ENCODE measurements at places on chromosomes 2 and 18.

DNA sequence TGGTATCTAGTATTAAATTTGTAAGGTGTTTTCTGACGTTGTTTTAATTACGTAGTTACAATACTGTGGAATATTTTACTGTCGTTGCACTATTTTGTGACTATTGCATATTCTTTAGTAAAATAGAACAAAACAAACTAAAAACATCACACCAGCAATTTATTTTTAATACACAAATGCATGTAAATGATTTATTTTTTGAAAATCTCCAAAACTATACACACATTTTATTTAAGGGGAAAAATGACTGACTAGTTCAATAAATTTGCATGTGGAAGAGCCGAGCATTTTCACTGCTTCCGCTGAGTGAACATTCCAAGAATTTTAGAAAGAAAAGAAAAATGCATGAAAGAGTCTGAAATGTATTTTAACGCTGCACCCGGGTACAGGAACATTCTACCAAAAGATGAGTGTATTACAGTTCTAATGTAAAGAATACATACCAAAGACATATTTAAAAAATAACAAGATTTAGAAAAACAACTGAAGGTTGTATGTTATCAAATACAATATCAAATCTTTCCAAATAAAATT is 257.7 kb downstream of the MEIS1 start:
- no peak for DNase-seq

DNA sequence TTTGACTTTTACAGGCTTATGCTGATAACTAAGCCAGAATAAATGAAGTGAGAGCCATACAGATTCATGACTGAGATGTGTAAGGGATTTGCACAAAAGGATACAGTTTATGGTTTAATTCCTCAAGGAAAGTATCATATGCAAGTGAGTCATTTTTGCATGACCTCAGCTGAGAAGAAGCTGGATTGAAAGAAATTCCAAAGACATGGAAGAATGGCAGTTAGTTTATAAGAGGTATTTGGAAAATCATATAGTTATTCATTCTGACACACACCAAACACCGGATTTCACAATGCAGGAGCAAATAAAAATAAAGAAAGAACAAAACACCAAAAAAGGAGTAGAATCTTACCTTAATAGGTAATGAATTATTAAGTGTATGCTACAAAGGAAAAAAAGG is 83.2 kb upstream of the RND3 start:
- DNase-seq, result no peak

DNA sequence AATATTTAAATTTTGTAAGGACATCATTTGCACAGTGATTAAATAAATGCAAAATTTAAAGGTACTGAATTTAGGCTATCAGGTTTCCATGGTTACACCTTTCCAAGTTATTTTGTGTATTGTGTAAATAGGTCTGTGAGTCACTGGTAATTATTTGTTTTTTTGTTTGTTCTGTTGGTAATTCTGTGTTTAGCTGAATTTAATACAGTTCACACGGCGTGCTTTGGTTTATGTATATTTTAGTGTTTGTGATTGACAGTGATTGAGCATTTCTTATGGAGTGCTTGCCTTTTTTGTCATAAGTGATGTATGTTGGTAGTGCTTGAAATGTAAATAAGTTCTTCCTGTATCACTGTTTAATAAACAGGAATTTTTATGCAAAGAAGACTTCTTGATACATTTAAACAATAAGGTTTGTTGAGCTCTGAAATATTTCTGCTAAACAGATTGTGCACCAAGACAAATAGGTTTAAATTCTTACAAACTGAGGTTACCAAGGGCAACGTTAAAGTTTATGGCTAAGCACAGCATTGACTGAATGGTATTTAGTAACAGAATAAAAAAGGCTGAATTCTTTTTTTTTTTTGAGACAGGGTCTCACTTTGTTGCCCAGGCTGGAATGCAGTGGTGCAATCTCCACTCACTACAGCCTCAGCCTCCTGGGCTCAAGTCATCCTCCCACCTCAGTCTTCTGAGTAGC is 38.3 kb upstream of the DLX1 start:
- no peak for DNase-seq

- no peak for DNase-seq
Observed at GRCh38 chr18:54240629-54241107, 16.2 kb upstream of the MBD2 start.

DNA sequence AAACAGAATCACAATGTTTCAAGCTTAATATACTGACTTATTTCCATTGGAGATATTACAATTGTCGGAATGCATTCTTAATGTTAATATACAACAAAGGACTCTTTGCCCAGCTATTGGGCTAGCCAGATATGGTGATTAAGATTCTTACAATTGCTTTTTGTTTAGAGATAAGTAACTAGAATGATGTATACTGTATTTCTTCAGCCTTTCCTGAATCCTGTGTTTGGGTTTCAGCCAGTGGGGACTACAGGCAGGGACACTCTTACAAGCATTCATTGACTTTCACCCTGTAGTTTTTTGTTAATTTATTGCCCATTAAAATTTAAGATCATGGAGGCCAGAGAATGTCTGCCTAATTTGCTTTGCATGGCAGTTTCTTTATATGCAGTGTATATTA is 254.1 kb upstream of the TMEFF2 start:
- DNase-seq, result no peak

All from NCI-H526 treated with DMSO at 0.1 percent for 48 hours (cell line).